ENCODE measurements at places on chromosomes 5 and 9. TPM values are rescaled to one million over a fixed set of nuclear protein-coding genes. Genes with fewer than 3 reads are reported as not detected.

DNA sequence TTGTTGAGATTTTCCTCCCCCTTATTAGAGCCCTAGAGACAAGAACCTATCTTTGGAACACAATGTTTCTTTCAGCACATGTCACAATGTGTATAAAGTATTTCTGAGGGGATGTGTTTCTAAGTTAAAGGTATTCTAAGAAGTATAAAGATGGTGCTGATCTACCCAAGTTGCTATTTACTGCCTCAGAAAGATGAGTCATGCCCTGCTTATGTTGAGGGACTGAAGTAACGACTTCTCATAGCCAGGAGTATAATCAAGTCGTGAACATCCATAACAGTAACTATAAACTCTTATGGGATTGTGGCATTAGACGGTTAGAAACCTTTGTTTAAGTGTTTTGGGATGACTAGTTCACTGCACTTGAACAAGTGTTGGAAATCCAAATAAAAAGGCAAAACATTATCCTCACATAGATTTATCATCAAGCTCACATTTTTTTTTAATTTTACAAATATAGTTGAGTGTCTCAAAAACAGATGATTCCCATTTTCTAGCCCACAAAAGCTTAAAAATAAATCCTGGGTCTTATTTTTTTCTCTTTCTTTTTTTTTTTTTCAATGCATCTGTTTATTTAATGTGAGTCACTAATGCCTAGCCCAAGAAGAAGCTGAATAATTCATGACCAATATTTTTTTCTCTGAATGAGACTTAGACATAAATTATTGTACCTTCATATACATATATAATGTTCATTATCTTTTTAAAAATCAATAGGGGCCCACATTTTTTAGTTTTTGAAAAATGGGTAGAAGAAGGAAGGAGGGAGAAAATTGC lies 12.2 kb upstream of the TMEM252 start:
- no peak for DNase-seq
- no peak overlapping the region for H3K4me3 ChIP-seq
- H3K27ac ChIP-seq: no peak overlapping the region
- H3K4me1 ChIP-seq: no peaks in the 10 kb centered on the region
- H3K36me3 ChIP-seq: no peaks in the 10 kb centered on the region

DNA sequence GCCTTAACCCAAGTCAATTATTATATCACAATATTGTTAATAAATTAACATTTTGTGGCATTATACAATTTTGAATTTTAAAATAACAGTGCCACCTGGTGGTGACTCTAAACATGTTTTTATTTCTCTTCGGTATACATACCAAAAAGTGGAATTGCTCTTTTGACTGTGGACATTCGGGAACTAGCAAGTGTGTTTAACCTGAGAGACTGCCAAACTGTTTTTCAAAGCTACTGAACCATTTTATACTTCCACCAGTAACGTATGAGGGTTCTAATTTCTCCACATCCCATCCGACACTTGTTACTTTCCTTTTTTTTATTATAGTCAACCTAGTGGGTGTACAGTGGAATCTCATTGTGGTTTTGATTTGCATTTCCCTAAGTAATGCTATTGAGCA lies 18.3 kb upstream of the HSDL2 start:
- H3K27me3 ChIP-seq: peaks cover 3% of the 10 kb centered on the region
- H3K36me3 ChIP-seq: no peaks in the 10 kb centered on the region
- peak; percentile 35 for DNase-seq
- H3K4me1 ChIP-seq: peaks cover 1% of the 10 kb centered on the region

DNA sequence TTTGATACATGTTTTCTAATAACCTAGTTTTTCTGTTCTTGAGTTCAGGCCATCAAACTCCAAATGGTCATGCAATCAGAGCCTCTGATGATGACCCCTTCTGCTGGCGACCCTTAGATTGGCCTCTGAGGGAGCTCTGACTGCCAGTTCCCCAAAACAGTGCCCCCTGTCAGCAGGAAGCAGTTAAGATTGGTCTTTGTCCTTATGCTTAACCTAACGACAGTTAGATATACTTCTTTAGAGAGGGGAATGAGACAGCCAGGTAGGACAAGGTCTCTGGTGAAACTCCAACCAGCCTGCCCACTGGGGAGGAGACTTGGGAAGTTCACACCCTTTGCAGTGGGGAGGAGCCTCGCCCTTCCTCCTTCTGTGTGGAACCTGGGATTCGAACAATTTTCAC lies 390.4 kb upstream of the KIF2A start:
- no peaks in the 10 kb centered on the region for H3K4me1 ChIP-seq
- H3K36me3 ChIP-seq: no peaks in the 10 kb centered on the region
- H3K27ac ChIP-seq: no peak overlapping the region

DNA sequence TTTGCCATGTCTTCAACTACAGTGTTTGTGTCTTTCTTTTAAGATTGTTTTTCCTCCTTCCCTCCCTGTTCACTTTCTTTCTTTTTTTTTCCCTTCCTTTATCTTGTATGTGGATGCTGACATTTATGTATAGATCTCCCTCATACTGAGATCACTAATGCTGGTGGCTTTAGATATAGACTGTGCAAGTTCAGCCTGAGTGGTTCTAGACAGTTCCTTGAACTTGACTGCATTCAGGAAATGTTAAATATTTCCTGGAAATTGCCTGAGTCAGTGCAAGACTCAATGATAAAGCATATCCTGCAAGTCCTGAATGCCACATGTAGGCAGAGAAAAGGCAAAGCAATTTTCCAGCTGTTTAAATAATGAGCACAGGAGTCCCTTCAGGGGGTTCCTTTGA lies 182.5 kb upstream of the NR3C1 start:
- no peak overlapping the region for H3K4me3 ChIP-seq
- no peaks in the 10 kb centered on the region for H3K27me3 ChIP-seq
- H3K27ac ChIP-seq: no peak overlapping the region
- H3K4me1 ChIP-seq: peaks cover 23% of the 10 kb centered on the region
- DNase-seq: no peak

DNA sequence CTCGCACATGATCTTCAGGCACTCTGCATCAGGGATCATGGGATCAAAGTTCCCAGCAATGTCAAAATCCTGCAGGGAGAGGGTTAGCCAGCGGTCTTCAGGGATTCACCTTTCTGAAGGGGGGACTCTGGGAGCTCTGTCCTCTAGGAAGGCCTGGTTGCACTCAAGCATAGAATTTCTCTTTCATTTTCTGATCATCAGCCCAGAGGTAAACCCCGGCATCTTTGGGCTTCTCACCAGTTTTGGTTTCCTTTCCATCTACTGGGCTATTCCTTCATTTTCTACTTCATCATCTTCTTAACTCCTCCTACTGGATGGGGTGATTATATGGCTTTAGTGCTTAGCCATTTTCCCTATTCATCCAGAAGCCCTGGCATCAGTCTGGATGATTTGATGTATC lies 4.6 kb upstream of the DND1 start:
- H3K27me3 ChIP-seq: no peaks in the 10 kb centered on the region
- no peak for DNase-seq
- peaks cover 6% of the 10 kb centered on the region for H3K36me3 ChIP-seq
- no peak overlapping the region for H3K27ac ChIP-seq
- no peak overlapping the region for H3K4me3 ChIP-seq

- no peak for DNase-seq
- H3K4me3 ChIP-seq: no peak overlapping the region
- H3K36me3 ChIP-seq: peaks cover 4% of the 10 kb centered on the region
Observed at GRCh38 chr9:112162621-112163413, 12.3 kb downstream of the SUSD1 start.

DNA sequence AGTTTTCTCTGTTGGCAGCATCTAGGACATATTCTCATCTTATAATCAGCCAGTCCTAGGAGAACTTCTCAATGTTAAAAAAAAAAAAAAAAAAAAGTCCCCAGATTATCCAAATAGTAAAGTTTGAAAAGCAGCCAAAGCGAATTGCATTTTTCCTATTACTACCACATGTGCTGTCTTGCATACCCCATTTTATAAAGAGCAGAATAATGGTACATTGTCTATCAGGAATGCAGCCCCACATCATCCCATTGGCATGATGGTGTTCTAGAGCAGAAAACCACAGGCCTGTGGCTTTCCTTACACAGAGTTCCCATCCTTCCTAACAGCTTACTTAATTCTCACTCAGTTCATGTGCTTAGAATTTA lies 381.6 kb downstream of the TMEM38B start:
- no peaks in the 10 kb centered on the region for H3K27me3 ChIP-seq
- no peak overlapping the region for H3K4me3 ChIP-seq
- DNase-seq: no peak

The PLPPR1 gene
- not detected for polyA plus RNA-seq

DNA sequence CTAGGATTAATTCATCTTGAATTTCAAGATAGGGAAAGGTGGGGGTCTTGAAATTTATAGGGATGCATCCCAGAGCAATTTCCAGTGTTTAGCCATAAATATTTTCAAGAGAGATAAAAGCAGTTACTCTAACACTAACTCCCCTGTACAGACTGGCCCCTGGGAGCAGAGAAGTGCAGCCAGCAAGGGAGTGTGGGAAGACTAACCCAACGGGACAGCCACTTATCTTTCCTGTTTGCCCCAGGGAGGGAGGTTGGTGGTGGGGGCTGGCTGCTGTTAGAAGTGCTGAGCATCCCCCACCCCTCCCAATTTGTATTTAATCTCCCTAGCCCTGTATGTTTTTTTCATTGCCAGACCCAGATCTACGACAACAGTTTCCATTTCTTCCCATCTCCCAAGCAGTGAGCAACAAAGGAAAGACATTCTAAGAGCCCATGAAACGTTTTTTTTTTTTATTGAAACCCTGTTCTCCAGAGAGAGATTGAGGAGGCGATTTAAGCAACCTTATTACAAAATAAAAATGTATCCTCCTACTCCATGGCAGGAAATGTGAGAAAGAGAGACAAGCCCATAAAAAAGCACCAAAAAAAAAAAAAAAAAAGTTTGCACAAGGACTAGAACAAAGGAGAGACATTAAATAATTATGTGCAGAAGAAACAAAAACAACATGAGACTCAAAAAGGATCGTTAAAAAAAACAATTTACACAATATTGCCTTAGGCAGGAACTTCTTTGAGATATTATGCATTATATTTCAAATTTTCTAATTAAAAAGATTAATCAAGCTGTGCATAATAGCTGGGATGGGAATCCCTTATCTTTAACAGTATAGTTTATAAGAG lies 343.4 kb downstream of the ARHGEF28 start:
- no peaks in the 10 kb centered on the region for H3K36me3 ChIP-seq
- H3K4me3 ChIP-seq: no peak overlapping the region
- H3K4me1 ChIP-seq: no peaks in the 10 kb centered on the region
- no peak for DNase-seq
- peaks cover 10% of the 10 kb centered on the region for H3K27me3 ChIP-seq

DNA sequence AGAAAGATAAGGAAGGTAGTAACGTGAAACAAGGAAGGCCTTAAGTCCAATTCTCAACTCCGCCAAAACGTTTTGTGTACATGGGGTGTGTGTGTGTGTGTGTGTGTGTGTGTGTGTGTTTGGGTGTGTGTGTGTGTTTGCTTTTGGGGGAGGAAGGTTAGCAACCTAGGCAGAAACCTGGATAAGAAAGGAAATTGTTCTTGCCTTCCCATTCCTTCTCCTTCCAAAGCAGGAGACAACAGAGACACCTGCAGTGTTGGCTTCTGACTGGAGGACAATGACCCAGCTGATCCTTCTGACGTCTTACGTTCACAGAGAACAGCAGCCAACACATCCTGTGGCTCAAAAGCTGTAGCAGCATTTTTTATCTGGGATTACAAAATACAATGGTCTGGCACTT lies 4.1 kb upstream of the CCNG1 start:
- peaks cover 18% of the 10 kb centered on the region for H3K4me1 ChIP-seq
- DNase-seq: no peak
- no peak overlapping the region for H3K4me3 ChIP-seq

DNA sequence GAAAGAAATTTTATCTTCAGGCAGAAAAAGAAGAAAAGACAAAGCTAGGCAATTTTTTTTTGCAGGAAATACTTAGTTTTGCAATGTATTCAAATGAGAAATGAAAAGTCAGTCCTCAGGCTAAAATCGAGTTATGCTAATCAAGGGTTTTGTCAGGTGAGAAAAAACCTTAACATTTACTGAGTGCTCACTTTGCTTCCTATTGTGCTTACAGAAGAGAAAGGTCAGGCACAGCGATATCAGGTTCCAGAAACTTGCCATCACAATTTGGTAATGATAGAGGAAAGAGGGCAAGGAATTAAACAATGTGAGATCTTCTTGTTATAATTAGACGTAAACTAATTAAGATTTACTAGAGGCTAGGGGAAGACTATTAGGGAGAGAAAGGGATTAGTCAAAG lies 431.7 kb upstream of the CTNND2 start:
- no peaks in the 10 kb centered on the region for H3K4me1 ChIP-seq
- peaks cover 3% of the 10 kb centered on the region for H3K27me3 ChIP-seq
- H3K27ac ChIP-seq: no peak overlapping the region
- no peak overlapping the region for H3K4me3 ChIP-seq
- H3K36me3 ChIP-seq: no peaks in the 10 kb centered on the region
- no peak for DNase-seq

GRCh38 chr5:143194206-143194605 lies 209.3 kb downstream of the NR3C1 start:
- peaks cover 21% of the 10 kb centered on the region for H3K4me1 ChIP-seq
- no peak for DNase-seq
- H3K27me3 ChIP-seq: no peaks in the 10 kb centered on the region
- no peak overlapping the region for H3K4me3 ChIP-seq
- no peak overlapping the region for H3K27ac ChIP-seq

GRCh38 chr9:116939614-116940013 lies 252.5 kb downstream of the TRIM32 start:
- no peak overlapping the region for H3K27ac ChIP-seq
- H3K4me3 ChIP-seq: no peak overlapping the region
- H3K36me3 ChIP-seq: no peaks in the 10 kb centered on the region
- peaks cover 13% of the 10 kb centered on the region for H3K27me3 ChIP-seq
- DNase-seq: no peak

DNA sequence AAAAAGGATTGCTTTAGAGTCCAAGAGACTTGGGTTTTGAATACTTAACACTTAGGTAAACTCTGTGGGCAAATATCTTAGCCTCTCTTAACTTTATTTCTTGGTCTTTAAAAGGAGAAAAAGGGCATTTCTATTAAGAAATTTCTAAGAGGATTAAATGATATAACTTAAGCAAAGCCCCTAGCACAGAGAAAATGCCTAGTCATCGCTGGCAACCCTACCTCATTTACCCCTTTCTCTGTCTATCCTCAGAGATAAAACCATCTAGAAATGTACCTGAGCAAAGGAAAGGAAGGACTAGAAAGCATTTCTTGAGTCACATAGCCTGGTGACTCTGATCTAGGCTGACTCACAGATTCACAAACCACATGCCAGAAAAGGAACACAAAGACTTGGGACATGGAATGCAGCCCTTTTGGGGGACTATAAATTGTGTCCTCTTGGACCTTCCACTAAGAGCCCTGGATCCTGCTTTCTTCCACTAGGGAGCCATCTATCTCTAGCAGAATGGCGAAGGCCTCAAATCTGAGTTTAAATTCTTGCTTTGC lies 120.6 kb downstream of the FOXD1 start:
- H3K27ac ChIP-seq: no peak overlapping the region
- no peak for DNase-seq
- no peaks in the 10 kb centered on the region for H3K36me3 ChIP-seq

DNA sequence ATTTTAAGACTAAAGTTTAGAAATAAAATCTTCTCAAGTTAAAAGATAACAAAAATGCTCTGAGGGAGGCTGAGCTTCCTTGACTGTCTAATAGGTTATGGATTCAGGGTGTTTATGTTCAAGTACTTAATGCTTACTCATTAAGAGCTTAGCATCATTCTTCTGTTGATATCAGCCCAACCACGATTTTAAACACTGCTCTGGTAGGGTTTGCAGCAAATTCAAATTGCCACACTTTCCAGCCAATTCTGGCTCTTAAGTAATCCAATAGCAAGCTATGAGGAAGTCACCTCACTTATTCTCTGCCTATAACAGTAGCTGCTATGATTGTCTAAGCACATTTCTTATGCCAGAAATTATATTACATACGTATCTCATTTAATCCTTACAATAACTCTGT lies 191.0 kb upstream of the KIF2A start:
- H3K36me3 ChIP-seq: no peaks in the 10 kb centered on the region
- no peak overlapping the region for H3K27ac ChIP-seq
- H3K4me3 ChIP-seq: no peak overlapping the region
- H3K4me1 ChIP-seq: no peaks in the 10 kb centered on the region
- peaks cover 3% of the 10 kb centered on the region for H3K27me3 ChIP-seq
- no peak for DNase-seq

The NPR3 gene
- polyA plus RNA-seq: 0.04 TPM

Data from immature natural killer cell (primary cell).